ENCODE measurements at places on chromosomes 12 and 14. TPM values are rescaled to one million over a fixed set of nuclear protein-coding genes. Genes with fewer than 3 reads are reported as not detected.

DNA sequence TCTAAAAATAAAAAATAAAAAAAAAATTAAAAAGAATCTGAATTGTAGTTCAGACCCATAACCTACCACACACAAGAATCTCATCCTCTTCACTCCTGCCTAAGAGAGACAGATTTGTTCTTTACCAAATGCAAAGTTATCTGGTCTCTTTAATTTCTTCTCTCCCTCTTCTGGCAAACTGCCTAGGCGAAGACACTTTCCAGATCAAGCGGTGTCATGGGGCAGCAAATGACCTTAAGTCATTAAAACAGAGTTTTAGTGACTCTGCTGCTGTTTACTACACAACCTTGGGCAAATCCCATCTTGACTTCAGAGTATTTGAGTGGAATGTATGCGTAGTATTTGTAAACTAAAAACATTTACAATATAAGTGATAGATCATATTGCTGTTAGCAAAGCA, 60.9 kb upstream of the NID2 start:
- DNase-seq, result no peak

Gene TCL1B
- not detected for total RNA-seq

DNA sequence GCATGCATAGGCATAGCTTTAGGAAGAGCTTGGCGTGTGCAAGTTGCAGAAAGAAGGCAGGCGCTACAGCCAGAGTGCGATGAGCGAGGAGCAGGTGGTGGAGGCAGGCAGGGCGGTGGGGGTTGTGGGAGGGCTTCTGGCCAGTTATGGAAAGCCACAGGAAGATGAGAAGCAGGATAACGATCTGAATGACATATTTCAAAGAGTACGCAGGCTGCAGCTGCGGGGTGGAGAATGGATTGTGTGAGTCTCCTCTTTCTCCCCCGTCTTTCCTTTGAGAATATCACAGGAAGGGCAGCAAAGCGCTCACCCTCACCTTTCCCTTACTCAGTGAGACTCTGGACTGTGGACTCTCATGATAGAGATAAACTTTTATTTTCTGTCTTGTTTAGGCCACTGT, 48.7 kb upstream of the PLXNC1 start:
- DNase-seq, result no peak

- no peak for DNase-seq
Measured at GRCh38 chr12:93667672-93668071, 9.5 kb upstream of the CRADD start.

Gene GRIN2B
- 1.1 TPM for total RNA-seq

Gene SOX5
- 20.1 TPM for total RNA-seq

GRCh38 chr14:95216008-95216407, 58.7 kb upstream of the DICER1 start:
- DNase-seq, result no peak

Gene RFX4
- total RNA-seq, result not detected

DNA sequence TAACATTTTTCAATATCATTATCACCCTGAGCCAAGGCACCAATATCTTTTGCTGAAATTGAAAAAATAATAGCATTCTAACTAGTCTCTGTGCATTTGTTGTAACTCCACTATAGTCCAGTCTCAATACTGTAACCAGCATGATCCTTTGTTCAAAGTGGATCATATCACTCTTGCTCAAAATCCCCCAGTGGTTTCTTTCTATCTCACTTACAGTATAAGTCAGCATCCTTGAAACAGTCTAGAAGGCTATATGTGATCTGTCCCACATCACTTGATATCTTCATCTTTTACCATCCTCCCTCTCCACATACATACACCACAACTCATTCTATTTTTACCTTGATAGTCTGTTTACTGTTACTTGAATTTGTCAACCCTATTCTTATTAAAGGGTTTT, 435.7 kb downstream of the CCER1 start:
- DNase-seq, result no peak

- DNase-seq, result no peak
Measured at GRCh38 chr12:24233519-24234246, 284.2 kb upstream of the SOX5 start.

GRCh38 chr12:9598363-9598762, 9.4 kb downstream of the KLRB1 start:
- no peak for DNase-seq

GRCh38 chr12:108320507-108321293, 18.4 kb downstream of the CMKLR1 start:
- no peak for DNase-seq

- DNase-seq, result no peak
Measured at GRCh38 chr14:89294060-89294459, 123.0 kb downstream of the FOXN3 start.

Gene PIK3C2G
- total RNA-seq, result 0.69 TPM

GRCh38 chr12:113083863-113084435, 27.4 kb downstream of the DTX1 start:
- no peak for DNase-seq

Gene DUSP16
- total RNA-seq, result 50.6 TPM

DNA sequence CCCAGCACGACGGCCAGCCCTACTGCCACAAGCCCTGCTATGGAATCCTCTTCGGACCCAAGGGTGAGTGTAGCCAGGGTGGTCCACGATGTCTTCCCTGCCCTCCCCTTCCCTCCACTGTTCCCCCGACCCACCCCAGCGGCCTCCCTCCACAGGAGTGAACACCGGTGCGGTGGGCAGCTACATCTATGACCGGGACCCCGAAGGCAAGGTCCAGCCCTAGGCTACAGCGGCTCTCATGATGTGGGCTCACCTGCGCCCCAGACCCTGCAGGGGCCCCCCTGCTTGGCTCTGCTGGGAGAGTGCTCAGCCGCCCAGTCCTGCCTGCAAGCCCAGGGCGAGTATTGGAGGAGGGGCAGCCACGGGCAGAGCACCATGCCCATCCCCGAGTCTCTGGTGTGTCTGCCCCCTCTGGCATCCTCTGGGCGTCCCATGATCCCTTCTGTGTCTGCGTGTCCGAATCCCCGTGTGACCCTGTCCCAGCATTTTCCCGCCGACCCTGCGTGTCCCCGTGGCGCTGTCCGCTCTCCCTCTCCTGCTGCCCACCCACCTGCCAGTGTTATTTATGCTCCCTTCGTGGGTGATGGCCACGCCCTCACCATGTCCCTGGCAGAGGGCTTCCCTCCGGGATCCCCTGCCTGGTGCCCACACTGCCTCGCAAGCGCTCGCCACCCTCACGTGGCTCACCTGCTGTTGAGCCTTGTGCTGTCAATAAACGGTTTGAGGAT, 5.0 kb downstream of the CRIP2 start:
- DNase-seq, result no peak

Gene CFAP251
- 2.5 TPM for total RNA-seq

DNA sequence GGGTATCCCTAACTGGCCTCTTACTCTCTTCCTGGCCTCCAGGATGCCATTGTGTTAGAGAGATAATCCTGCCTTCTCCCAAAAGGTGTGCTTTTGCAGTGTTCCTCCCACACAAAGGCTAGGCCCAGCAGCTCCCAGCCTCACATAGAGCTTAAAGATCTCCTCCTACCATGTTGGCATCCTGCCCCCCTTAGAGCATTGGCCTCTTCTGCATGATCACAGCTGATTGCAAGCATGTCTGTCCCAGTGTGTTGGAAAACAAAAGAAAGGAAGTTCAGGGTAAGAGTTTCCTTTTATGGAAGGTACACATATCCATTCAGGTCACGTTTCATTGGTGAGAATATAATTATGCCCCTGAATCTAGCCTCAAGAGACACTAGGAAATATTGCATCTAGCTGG, 405.4 kb downstream of the TMTC2 start:
- no peak for DNase-seq

Gene STXBP6
- total RNA-seq, result 27.4 TPM

GRCh38 chr12:62113366-62114011, 146.7 kb upstream of the USP15 start:
- DNase-seq, result no peak

DNA sequence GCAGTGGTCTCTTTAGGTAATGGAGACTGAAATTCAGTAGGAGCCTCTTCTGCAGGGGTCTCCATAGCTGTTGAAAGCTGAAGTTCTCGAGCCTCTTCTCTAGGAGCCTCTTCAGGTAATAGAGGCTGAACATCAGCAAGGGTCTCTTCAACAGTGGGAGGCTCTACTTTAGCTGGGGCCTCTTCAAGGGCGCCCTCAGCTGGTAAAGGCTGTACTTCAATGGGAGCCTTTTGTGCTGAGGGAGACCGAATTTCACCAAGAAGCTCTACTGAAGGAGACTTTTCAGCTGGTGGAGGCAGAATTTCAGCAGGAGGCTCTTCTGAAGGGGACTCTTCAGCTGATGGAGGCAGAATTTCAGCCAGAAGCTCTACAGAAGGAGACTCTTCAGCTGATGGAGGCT, 1.5 kb downstream of the FSCB start:
- DNase-seq, result no peak
